ENCODE measurements at places on chromosomes 3 and 15.

DNA sequence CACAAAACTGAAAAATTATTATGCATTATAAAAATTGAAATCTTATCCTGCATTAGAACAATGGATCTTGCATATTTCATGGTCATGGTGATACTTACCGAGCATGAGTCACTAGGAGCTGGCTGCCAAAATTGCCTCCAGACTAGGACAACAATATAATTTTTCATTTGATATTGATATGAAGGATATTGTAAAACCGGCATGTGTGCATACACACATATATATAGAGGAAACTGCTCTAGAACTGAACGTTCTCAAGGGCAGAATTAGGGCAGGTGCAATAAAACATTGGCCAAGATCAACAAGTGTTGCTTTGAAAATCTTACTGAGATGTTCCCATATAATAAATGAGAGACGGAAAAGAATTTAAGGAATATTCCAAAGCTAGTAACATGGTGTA lies 319.4 kb upstream of the POU1F1 start:
- DNase-seq, result no peak

DNA sequence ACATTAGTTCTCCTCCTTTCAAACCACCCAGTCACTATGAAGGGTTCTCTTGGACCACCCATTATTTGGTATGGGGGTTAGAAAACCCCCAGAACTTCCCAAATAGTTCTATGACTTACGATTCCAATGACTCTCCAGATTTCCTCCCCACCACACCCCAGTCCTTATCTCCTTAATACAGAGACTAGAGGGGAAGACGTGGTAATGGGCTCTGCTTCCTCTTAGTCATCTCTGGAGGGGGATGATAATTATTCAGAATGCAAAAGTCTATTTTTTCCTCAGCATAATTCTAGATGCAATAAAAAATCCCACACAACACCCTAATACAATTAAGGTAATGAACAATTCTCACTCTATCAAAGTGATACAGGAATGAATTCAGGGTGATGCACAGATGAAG lies 48.9 kb upstream of the CFAP161 start:
- DNase-seq, result no peak

GRCh38 chr3:12922881-12923431 lies 81.6 kb upstream of the RPL32 start:
- no peak for DNase-seq

GRCh38 chr3:76532158-76532822 lies 507.6 kb upstream of the ROBO2 start:
- no peak for DNase-seq

- no peak for DNase-seq
Measured at GRCh38 chr3:37029516-37030163, 36.3 kb downstream of the MLH1 start.

- no peak for DNase-seq
Measured at GRCh38 chr3:184466413-184466960, 86.6 kb downstream of the CHRD start.

DNA sequence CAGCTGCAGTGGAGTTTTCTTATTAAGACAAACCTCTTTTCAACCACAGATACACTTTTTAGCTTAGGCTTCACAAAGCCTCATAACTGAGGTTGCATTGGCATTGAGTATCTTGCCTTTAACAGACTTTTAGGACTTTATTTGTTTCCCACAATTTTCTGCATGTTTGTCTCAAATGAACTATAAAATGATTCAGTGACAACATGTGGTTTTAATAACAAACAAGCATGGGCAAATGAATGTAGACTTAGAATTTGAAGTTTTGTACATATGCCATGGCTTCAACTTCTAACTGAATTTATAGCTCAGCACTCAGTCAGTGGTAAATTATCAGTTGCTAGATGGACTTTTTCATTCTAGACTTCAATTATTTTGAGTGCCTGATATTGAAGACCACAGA lies 101.6 kb downstream of the SLC25A26 start:
- DNase-seq, result no peak
